Activated T-helper 17 cell treated with anti-CD3 and anti-CD28 coated beads, Interleukin-2, amount 50 U/mL, for 72 hours (primary cell): ENCODE measurements at places on chromosomes 3 and 15. TPM values are rescaled to one million over a fixed set of nuclear protein-coding genes. Genes with fewer than 3 reads are reported as not detected.

- no peak for ATAC-seq
Observed at GRCh38 chr3:65540666-65541065, 498.1 kb downstream of the MAGI1 start.

DNA sequence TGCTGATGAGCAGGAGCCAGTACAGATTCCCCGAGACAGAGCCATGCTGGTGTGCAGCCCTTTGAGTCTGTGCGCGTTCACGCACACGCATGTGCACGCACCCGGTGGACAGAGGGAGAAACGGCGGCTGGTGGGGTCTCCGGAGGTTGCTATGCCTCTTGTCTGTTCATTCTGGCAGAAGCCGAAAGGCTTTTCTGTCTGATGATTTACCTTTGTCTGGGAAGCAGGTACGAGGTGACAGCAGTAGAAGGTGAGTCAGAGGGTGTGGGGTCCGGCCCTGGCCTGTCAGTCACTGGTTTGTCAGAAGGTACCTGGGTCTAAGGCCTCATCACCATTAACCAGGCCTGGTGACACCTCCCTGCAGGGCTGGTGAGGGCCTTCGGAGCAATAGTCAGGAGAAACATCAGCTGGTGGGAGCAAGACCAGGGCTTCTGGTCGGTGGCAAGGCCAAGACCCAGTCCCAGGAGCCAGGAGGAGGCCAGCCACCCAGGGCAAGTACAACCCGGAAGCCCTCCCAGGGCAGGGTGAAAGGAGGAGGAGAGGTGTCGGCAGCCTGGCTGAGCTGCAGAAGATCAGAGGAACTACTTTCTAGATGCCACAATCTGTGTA, 7.5 kb downstream of the PCSK6 start:
- ATAC-seq: no peak

The AVEN gene
- 17.5 TPM for total RNA-seq

The CCDC13 gene
- total RNA-seq: 0.24 TPM

The SENP5 gene
- total RNA-seq: 37.2 TPM
